ENCODE measurements at places on chromosomes 7 and 10.
A peak's percentile ranks its signal among the peaks of the same experiment; 100 is the strongest.

DNA sequence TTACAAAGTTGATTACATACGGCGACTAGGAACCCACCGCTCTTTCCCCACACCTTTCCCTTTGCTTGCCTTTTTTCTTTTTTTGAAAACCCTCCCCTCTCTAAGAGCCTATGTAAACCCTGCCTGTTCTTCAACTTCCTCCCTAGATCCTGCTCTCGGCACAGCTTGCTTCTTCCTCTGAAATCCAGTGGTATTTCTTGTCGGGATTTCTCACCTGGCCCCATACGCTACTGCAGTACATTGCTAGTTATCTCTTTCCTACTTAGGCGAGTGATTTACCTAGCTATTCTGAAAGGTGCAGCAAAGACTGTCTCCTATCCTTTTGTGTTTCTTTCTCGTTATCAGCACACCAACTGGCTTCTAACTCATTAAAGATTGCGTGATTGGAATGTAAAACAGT, 371.1 kb downstream of the PRPF18 start:
- no peak overlapping the region for H3K27ac ChIP-seq
- no peak for DNase-seq
- no peaks in the 10 kb centered on the region for H3K36me3 ChIP-seq
- H3K4me1 ChIP-seq, result peaks cover 15% of the 10 kb centered on the region
- H3K4me3 ChIP-seq, result no peak overlapping the region

- H3K36me3 ChIP-seq, result no peaks in the 10 kb centered on the region
- no peak for DNase-seq
- no peak overlapping the region for H3K4me3 ChIP-seq
- H3K27ac ChIP-seq, result no peak overlapping the region
- H3K27me3 ChIP-seq, result no peaks in the 10 kb centered on the region
These were observed 236.2 kb downstream of the DGKB start for GRCh38 chr7:14666304-14666703.

DNA sequence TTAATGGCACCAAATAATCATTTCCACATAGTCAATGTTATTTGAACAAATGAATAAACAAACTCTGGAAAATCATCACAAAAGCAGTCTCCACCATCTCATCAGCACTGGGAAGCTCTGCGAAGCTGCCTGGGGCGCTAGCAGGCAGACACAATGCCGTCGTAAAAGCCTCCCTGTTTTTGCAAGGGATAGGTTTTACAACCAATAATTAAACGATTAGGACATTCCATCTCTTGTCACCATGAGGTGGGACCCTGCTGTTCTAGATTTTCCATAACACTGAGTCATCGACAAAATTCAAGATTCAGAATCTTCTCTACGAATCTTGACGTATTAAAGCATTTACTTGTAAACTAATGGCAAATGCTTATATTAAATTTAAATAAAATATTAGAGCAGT, 172.8 kb upstream of the AKR1E2 start:
- no peaks in the 10 kb centered on the region for H3K27me3 ChIP-seq
- no peaks in the 10 kb centered on the region for H3K36me3 ChIP-seq
- H3K27ac ChIP-seq, result no peak overlapping the region
- H3K4me3 ChIP-seq, result no peak overlapping the region
- peaks cover 4% of the 10 kb centered on the region for H3K4me1 ChIP-seq
- DNase-seq, result no peak

- no peaks in the 10 kb centered on the region for H3K36me3 ChIP-seq
- no peak overlapping the region for H3K27ac ChIP-seq
- no peak for DNase-seq
- H3K4me1 ChIP-seq, result peaks cover 7% of the 10 kb centered on the region
These were observed 26.3 kb downstream of the SLC26A4 start for GRCh38 chr7:107686816-107687387.

- H3K27me3 ChIP-seq, result no peaks in the 10 kb centered on the region
- H3K36me3 ChIP-seq, result no peaks in the 10 kb centered on the region
- no peak overlapping the region for H3K4me3 ChIP-seq
These were observed 117.5 kb downstream of the PARD3 start for GRCh38 chr10:34697351-34698247.

DNA sequence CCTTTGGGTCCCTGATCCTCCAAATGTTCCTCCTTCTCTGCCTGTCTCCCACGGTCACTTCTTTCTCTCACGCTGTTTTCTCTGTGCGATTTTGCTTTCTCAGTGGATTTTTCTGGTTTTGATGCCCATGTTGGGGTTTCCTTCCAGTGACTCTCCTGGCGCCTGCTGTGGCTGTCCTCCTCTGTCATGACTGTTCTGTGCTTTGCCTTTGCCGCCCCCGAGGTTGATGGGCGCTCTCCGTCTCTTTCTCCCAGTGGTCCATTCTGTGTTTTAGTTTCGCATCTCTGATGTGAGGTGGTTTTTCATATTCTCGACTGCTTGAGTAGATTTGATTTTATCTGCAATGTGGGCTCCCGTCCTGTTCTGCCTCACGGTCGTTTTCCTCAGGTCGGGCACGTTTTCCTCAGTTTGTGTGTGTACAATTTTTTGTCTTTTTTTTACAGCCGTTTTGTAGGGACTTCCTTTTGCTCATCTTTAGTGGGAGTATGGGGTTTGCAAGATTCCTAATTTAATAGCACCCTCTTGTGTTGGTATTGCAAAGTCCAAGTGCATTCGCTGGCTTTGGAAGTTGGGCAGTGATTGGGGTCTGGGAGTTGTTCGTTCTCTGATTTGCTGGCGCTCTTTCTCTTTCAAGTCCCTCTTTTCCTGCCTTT, 100.0 kb downstream of the INPP5A start:
- no peak overlapping the region for H3K4me3 ChIP-seq
- H3K4me1 ChIP-seq, result peaks cover 8% of the 10 kb centered on the region
- DNase-seq, result peak; percentile 73

DNA sequence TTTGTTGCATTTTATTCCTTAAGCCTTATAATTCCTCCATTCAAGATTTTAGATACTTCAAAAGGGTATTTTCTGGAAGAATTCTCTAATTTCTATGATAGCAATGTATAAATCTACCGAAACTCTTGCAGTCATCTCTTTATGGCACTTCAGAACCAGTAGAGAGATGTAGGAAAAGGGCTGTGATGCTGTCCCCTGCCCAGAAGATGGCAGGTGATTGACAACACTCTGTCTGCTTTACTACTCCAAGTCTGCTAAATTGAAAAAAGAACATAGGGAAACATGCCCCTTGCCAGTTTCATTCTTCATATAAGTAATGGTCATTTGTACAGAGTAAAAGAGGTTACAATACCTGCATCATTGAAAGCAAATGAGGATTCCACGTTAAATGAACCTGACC, 5.1 kb downstream of the TCTN3 start:
- no peak overlapping the region for H3K27ac ChIP-seq
- no peak overlapping the region for H3K4me3 ChIP-seq
- peaks cover 2% of the 10 kb centered on the region for H3K4me1 ChIP-seq
- peaks cover 18% of the 10 kb centered on the region for H3K36me3 ChIP-seq

Measured in IMR-90 (cell line).